ENCODE measurements at places on chromosomes 5 and 9.

- no peak for DNase-seq
These were observed 109.6 kb upstream of the NIPBL start for GRCh38 chr5:36766981-36767380.

DNA sequence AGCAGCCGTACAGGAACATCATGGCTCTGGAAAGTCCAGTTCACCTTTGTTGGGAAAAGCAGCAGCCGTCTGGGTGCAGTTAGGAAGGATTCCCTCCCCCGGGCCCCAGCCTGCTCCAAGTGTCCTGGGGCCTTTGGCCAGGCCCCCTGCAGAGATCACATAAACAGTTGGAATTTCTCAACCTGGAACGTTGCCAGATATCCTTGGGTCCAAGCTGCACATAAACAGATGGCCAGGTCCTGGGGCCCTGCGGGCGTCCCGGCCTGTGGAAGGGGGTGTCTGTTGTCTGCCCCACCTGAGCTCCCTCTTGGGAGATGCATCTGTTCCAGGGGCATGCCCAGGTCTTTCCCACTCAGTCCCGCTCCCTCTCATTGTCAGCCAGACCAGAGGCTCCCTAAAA is 92.7 kb downstream of the COL5A1 start:
- DNase-seq = no peak

- DNase-seq = no peak
These were observed 62.5 kb upstream of the PTPN3 start for GRCh38 chr9:109560470-109561132.

- DNase-seq = no peak
These were observed 136.3 kb downstream of the MED27 start for GRCh38 chr9:131943351-131943841.

GRCh38 chr5:90911169-90911568 is 352.6 kb downstream of the ADGRV1 start:
- no peak for DNase-seq

DNA sequence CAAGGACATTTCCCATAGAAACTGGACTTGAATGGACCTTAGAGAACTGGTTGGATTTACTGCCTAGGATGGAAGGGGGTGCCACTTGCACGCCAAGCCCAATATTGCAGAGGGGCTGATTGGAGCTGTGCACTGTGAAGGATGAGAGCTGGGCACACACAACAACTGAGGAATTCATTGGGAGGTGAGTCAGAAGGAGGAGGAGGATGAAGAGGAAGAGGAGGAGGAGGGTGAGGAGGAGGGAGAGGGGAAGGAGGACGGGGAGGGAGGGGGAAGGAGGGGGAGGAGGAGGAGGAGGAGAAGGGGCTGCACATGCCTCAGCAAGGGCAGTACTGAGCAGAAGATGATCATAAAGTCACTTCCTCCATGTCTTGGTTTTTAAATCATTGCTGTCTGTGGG is 5.7 kb upstream of the ICE1 start:
- DNase-seq = no peak

- no peak for DNase-seq
These were observed 498 bp downstream of the ZNF367 start for GRCh38 chr9:96417661-96418082.

DNA sequence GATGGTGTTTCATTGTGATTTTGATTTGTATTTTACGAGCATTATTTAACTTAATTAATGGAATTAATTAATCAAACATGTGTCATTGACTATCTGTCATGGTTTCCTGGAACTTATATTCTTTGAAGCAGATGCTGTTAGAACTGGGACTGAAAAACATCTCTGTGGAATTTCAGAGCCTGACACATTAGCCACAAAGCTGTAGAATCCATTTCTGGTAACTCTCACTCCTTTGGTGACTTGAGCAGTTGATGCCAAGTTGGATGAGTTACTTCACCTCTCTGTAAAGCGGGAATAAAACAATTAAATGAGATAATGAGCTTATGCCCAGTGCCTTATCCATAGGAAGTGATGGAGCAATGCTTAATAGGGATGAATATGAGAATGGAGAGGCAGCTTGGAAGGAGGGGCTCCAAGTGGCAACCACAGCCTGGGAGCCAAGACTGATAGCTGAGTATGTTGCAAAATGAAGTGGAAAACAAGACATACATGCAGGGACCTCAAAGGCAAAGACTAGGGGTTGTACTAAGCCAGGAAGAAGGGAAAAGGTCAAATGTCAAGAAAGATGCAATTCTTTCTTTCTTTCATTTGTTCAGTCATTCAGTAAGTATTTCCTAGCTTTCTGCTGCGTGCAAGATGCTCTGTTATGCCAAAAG is 23.1 kb upstream of the ADRA1B start:
- DNase-seq = no peak

DNA sequence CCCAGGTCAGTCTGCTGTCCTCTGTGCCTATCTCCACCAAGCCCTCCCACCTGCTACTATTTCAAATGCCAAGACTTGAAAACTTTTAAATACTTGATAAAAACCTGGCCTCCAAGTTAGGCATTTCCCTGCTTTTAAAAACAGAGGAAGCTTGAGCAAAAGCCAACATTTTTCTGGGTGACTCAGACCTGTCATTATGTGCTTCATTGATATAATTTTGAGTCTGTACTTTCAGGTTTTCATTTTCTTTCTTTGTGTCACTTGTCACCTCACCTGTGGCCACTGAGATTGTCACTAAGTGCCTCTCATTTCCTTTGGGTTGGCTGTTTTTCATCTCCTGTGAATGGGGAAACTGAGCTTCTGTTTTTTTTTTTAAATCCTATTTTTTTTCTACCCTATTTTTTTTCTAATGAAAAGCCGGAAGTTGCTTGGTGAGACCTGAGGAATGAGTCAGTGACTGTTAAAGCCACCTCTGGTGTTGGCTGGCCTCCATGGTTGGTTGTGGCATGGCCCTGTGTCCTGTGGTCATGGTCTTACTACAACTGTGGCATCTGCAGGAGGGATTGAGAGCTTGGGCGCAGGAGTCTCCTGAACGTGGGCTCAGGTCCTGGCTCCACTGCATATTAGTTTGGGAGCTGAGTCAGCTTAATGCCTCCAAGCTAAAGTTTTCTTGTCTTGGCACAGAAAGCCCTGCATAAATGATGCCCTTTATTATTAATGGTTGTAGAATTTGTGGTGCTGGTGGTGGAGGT is 56.7 kb downstream of the ARHGAP26 start:
- peak; percentile 34 for DNase-seq

DNA sequence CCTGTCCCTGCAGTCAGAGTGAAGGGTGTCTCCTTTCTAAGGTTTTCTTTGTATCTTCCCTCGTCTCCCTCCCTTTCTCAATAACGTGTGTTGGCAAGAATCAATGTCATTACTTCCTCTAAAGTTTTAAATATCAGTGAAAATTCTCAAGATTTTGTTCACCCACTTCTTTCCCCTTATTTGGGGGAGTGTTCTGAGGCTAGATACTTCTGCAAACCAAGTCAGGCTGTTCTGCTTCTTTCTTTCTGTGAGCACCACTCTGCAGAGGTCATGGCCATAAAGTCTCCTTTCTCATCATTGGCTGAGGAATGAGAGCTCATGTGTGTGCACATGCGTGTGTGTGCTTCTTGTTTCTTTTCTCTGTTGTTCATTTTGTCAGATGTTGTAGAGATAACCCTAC is 26.6 kb upstream of the SPATA31C2 start:
- DNase-seq = no peak

DNA sequence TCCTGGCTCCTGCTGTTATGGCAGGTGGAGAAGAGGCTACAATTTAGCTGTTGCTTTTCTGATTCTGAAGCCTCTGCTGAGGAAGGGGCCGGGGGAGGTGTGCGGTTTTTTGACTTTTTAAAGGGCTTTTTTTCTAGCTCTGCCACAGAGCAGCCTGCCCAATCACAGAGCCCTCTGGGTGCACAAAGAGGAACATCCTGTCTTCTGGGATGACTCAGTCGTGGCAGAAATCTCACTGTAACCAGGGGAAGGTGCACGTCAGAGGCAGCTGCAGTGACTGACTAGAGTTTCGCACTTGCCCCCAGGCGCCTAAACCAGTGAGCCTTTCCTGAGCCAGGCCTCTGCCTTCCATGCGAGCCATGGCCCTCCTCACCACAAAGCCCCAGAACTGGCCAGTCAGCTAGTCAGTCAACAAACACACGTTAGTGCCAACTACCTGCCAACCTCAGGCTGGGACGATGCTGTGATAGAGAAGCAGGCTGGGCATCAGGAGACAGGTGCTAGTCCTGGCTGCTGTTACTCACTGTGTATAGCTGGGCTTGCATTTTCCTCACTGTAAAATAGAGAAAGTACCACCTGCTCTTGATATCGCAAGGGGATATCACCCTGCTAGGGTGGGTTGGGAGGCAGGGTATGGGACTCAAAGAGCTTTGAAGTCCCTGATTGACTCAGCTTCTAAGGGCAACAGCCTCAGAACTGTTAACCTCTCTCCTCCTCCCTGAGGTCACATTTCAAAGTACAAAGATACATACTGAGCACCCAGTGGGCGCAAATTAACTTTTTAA is 2.2 kb downstream of the AKNA start:
- DNase-seq = peak; percentile 50

DNA sequence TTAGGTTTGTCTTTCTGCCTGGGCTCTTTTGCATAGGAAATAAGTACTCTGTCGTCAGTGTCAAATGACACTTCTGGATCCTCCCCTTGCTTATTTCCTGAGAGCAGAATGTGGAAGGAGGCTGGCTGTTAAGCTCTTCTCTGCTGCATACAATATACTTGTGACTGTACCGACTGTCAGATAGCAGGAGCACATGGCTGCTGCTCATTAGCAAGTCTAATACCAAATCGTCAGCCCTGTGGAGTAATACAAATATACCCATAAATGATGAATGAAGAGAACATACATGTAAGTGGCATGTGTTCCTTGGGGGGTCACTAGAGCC is at the start of gene GPR151:
Gene GPR151 (minus strand): TSS at position 40 of the 325 bp plus-strand sequence. CDS start 77 bp downstream, outside the sequence.
- peak; percentile 58 for DNase-seq

DNA sequence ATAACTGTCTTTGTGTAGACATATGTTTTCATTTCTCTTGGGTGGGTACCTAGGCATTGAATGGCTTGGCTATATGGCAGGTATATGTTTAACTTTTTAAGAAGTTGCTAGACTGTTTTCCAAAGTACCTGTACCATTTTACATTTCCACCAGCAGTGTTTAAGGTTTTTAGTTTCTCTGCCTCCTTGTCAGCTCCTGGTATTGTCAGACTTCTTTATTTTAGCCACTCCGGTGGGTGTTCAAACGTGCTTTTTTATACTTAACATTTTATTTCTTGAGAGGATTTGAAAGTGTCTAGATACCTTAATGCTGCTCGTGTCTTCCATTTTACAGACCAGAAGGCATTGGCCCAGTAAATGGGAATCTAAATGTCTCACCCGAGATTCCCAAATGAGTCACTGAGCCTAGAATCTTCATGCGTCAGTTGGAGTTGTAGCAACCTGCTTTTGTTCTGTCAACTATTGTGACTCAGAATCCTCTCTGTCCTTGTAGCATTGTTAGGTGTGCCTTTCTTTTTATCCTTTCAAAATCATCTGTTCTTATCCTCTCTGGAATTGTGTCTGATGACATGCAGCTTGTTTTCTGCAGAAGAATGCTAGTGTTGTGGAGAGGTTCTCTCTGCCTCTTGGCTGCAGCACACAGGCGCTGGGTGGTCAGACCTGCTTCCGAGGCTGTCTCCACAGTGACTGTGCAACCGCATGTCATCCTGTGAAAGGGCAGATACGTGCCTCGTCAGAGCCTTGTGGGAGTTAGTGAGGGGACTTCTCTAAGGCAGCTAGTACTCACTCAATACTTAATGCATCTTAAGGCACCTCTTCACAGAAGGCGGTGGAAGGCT is 291.8 kb downstream of the AOPEP start:
- no peak for DNase-seq
